Ammon's horn (tissue), 1 donor: ENCODE measurements at places on chromosomes 6 and 20.

DNA sequence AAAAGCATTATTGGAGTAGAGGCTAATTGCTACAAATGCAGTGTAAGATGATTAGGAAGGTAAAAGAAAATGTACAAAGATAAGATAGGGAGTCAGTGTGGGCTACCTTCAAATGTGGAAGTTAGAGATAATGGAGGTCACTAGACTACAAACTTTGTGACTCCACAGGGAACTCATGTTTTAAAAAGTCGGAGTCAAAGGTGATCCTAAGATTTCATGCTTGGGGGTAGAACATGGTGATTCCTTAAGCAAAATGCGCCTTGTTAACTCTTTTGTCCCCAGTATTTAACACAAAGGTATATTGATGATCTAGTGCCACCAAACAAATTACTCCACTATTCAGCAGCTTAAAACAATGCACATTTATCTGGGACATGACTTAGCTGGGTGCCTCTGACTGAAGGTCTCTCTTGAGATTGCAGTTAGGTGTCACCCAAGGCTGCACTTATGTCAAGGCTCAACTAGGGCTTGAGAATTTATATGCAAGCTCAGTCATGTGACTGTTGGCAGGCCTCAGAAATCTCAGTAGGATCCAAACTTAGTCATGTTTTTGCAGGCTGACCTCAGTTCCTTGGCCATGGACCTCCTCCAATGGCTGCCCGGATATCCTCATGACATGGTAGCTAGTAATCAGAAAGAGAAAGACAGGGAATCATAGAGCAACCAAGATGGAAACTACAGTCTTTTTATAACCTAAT is 11.4 kb upstream of the SNX9 start:
- no peak for DNase-seq

DNA sequence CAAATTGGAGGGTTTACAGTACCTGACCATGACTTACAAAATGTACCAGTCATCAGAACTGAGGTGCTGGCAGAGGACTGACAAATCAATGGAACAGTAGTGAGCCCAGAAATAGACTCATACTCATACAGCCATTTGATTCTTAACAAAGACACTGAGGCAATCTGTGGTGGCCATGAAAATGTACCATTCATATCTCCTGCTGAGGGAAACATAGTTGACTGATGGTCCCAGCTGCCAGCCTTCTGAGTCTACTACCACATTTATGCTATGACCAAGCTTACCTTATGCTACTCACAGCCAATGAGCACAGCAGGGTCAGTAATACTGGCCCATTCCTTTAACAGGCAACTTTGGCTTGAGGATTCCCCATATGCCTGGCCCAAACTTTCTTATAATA is 88.6 kb downstream of the WASF1 start:
- DNase-seq: no peak

- no peak for DNase-seq
These were observed 88.5 kb downstream of the DTD1 start for GRCh38 chr20:18676396-18676795.

GRCh38 chr6:17276766-17277165 is 4.4 kb upstream of the RBM24 start:
- no peak for DNase-seq

- no peak for DNase-seq
These were observed 27.3 kb downstream of the WRNIP1 start for GRCh38 chr6:2792330-2793110.

GRCh38 chr20:2535711-2536559 is 438 bp upstream of the TMC2 start:
- peak; percentile 46 for DNase-seq

DNA sequence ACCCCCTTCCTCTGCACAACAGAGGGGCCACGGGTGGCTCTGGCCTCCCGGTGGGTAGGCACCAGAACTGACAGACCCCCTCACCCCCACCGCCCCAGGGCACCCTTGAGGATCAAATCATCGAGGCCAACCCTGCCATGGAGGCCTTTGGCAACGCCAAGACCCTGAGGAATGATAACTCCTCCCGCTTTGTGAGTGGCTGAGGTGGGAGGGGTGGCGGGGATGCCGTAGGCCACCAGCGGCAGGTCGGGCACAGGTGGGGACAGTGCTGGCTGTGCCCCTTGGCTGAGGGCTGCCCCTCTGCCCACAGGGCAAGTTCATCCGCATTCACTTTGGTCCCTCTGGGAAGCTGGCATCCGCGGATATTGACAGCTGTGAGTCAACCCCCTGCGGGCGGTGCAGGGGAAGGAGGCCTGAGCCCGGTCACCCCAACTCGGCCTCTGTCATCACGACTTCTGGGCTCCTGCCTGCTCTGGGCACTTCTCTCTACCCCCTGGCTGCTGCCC is 29.1 kb downstream of the MYH7B start:
- DNase-seq: no peak

DNA sequence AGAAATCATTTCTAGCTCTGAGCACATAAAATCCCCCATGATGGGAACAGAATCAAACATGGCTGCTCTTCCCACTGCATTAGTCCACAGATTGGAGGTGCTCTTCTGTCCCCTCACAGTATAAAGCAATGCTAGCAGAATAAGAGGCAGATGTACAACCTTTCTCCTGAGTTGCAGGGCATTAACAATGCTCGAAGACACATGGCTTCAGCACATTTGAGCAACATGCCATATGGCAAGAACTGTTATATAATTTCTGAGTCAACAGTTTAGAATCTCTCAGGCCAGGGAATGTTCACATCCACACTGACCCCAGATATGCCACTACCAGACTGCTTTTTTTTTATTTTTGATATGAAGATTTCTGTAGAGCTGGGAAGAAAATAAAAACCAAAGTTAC is 119.6 kb downstream of the KIF13A start:
- peak; percentile 37 for DNase-seq

GRCh38 chr6:116994447-116994846 is 117.4 kb downstream of the RFX6 start:
- DNase-seq: no peak

DNA sequence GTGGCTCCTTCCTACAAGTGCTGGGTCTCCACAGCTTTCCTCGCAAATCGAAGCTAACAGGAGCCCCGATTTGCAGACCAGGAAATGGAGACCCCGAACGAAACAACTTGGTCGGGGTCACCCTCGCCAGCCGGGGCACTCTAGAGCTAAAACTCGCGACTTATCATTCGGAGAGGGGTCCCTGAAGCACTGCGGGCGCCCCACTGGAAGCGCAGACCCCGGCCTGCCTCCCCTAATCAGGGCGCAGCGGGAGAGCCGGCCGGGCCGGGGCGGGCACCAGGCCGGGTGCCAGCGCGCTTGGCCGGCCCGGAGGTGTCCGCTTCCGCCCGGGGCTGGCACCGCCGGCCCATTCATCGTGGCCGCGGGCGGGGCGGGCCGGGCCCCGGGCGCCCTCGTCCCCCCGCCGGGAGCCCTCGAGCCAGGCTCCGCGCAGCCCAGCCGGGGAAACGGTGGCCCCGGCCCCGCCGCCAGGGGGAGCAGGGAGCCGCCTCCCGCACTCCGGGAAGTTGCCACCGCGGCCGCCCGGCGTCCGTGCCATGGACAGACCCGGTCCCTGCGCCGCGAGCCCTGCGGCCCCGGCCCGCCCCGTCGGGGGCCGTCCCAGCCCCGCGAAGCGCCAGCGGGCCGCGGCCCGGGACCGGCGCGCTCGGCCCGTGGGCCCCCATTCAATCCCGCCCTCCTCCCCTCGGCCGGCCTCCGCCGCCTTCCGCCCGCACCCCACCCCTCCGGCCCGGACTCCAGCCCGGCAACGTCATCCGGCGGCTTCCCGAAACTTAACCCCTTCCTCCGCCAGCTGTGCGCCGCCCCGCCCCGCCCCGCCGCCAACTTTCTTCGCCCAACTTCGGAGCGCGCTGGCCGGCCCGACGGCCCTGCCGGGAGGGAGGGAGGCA is 961 bp downstream of the RRBP1 start:
- peak; percentile 73 for DNase-seq

DNA sequence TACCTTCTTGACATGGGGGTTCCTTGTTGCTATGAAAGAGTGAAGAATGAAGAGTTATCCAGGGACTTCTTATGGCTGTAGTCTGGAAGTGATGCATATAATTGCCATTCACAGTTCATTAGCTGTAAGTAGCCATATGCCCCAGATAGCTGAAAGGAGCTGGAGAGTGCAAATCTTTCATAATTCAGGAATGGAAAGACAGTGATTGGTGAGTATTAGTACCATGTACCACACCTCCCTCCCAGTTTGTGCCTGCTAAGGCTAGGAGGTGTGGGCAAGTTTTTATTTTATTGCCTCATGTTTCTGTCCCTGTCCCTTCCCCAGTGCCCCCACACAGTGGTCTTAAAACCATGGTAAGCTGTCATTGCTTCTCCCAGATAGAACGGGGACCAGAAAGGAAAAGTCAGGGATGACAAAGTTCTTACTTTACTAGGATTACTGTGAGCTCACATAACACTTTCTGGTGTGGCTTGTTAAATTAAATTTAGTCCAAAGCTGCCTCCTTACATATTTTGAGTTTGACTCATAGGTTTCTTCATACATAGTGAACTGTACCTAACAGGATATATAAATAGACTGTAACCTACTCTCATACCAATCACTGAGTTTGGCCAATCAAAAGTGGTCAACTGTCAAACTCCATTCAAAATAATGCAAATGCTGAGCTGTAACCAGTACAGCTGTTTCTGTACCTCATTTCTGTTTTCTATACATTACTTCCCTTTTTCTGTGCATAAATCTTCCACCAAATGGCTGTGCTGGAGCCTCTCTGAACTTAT is 119.4 kb downstream of the RFPL4B start:
- no peak for DNase-seq
